ENCODE measurements at places on chromosomes 5 and 9. TPM values are rescaled to one million over a fixed set of nuclear protein-coding genes. Genes with fewer than 3 reads are reported as not detected.

GRCh38 chr5:99815-100214, 7.8 kb downstream of the PLEKHG4B start:
- DNase-seq = no peak

- DNase-seq = no peak
Observed at GRCh38 chr9:22389271-22389670, 57.4 kb upstream of the DMRTA1 start.

- no peak for DNase-seq
Observed at GRCh38 chr5:88602584-88602983, 280.4 kb downstream of the MEF2C start.

C1QTNF2 gene
- 0.95 TPM for total RNA-seq

DNA sequence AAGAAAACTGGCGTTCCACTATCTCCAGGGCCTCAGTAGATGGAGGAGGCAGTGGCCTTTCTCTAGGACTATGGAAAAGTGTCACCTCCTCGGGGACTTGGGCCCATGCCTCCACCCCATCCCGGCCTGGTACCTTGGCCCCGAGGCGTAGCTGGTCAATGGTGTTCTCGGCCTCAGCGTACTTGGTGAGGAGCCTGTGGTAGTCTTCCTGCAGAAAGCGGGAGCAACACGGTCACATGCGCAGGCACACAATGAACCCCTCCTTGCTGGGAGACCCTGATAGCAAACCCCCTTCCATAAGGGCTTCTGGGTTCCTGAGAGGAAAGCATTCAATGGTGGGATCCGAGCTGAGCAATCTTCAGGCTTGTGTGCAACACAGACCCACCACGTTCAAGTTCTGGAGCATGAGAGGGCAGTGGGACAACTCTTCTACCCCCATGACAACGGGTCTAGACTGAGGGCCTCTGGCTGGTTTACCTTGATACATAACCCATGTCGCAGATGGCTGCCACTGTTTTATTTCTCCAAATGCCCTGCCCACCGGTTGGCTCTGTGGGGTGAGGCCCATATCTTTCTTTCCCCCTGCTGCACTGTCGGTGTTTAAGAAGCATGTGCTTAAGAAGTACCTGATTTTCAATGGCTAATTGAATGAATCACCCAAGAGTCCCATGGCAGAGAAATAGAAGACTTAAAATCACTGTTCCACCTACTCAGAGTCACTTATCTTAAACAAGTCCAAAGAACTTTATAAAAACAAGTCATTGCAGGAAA, 13.6 kb downstream of the AKNA start:
- no peak for DNase-seq

AQP7 gene
- 0.15 TPM for total RNA-seq

GRCh38 chr5:122730037-122730436, 44.8 kb upstream of the SNX2 start:
- DNase-seq = no peak

GRCh38 chr5:6202149-6202967, 176.0 kb downstream of the MED10 start:
- DNase-seq = no peak

FANCG gene
- 21.9 TPM for total RNA-seq

ITGA2 gene
- total RNA-seq = 24.8 TPM

- no peak for DNase-seq
Observed at GRCh38 chr5:120037451-120037850, 408.1 kb downstream of the FAM170A start.

F2RL1 gene
- 15.8 TPM for total RNA-seq

ZFP2 gene
- 0.95 TPM for total RNA-seq

GABRA1 gene
- total RNA-seq = not detected

- DNase-seq = no peak
Observed at GRCh38 chr5:40873286-40873880, 32.2 kb downstream of the CARD6 start.

GRCh38 chr5:68711293-68712200, 382.3 kb upstream of the SLC30A5 start:
- DNase-seq = no peak

- DNase-seq = no peak
Observed at GRCh38 chr9:129868872-129869486, 33.7 kb downstream of the USP20 start.

PCDHAC2 gene
- 2.2 TPM for total RNA-seq

GRCh38 chr9:129320575-129321285, 142.7 kb upstream of the IER5L start:
- no peak for DNase-seq

TLE4 gene
- 33.2 TPM for total RNA-seq

DNA sequence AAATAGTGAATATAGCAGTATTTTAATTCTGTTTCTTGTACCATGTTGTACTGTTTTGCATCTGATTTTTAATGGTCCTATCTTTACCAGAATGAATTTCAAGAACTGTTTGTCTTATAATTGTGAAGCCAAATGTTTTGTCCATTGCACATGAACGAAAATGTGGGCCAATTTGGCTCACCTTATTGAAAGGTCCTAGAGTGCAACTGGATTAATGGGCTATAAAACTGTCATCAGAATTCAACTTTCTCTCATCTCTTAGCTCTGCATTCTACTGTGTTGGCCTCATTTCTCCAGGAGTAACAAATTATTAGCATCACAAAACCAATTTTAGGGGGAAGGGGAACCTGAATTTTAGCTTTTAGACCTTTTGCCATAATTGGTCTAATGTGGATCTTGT, 179.4 kb upstream of the NUDT12 start:
- no peak for DNase-seq

- no peak for DNase-seq
Observed at GRCh38 chr5:68766952-68767464, 326.8 kb upstream of the SLC30A5 start.

GRCh38 chr5:121025671-121026070, 561.6 kb downstream of the PRR16 start:
- DNase-seq = no peak

SPATA31A3 gene
- not detected for total RNA-seq

- DNase-seq = no peak
Observed at GRCh38 chr5:116795189-116795588, 220.6 kb upstream of the SEMA6A start.

- DNase-seq = no peak
Observed at GRCh38 chr9:113899205-113899604, 23.1 kb downstream of the ZNF618 start.

SLC6A3 gene
- not detected for total RNA-seq

DNA sequence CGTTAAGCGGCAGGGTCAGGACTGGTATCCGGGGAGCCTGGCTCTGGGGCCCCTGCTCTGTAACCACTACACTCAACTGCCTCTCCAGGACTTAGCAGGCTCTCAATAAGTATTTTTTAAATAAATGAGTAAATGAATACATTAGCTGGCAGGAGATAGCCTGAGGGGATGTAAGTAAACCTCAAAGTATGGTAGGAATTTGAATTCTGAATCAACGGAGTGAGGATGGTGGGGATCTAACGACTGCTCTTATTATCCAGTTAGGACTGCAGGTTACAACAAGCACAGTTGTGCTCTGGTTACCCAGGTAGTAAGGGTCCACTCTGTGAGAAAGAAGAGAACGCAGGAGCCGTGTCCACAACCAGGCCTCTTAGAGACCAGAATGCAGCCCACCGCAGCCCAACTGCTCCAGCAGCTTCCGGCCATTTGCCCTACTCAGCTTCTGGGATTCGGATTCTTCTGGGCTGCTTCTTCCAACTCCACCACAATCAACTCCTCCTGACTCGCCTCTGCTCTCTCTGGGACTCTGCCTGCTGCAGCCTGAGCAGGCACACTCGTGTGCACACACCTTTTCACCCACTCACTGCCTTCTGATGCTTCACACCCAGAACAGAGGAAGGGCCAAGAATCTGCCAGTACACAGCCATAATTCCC, 52.6 kb downstream of the MED27 start:
- no peak for DNase-seq

- no peak for DNase-seq
Observed at GRCh38 chr9:134778841-134779411, 101.7 kb upstream of the FCN2 start.

DNA sequence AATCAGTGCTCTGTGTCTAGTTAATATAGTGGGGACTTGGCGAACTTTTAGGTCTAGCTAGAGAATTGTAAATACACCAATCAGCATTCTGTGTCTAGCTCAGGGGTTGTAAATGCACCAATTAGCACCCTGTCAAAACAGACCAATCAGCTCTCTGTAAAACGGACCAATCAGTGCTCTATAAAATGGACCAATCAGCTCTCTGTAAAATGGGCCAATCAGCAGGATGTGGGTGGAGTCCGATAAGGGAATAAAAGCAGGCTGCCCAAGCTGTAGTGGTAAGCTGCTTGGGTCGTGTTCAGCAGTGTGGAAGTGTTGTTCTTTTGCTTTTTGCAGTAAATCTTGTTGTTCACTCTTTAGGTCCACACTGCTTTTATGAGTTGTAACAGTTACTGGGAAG, 3.6 kb upstream of the OTULINL start:
- no peak for DNase-seq

DNA sequence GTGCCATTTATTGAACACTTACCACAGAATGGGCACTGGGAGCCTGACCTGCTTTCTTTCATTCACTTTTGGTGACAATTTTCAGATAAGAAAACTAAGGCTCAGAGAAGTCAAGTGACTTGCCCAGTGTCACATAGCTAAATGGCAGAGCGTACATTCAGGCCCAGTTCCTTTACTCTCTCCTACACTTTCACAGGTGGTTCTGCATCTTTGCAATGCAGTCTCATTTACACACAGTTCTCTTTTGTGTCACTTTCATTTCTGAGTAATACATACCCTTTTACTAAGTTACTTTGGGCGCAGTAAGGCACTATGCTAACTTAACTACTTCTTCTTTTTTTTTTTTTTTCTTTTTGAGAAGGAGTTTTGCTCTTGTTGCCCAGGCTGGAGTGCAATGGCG, 8.3 kb downstream of the NFIL3 start:
- no peak for DNase-seq

GRCh38 chr5:73663161-73663859, 37.3 kb downstream of the ARHGEF28 start:
- DNase-seq = no peak

- DNase-seq = no peak
Observed at GRCh38 chr9:38371495-38371894, 21.0 kb upstream of the ALDH1B1 start.

Measured in esophagus squamous epithelium (tissue), 5 donors.